CD4-positive, alpha-beta memory T cell (primary cell): ENCODE measurements at places on chromosomes 5 and 9. TPM values are rescaled to one million over a fixed set of nuclear protein-coding genes. Genes with fewer than 3 reads are reported as not detected.

GRCh38 chr5:108983461-108984092 lies 235.9 kb downstream of the FER start:
- DNase-seq: no peak

DNA sequence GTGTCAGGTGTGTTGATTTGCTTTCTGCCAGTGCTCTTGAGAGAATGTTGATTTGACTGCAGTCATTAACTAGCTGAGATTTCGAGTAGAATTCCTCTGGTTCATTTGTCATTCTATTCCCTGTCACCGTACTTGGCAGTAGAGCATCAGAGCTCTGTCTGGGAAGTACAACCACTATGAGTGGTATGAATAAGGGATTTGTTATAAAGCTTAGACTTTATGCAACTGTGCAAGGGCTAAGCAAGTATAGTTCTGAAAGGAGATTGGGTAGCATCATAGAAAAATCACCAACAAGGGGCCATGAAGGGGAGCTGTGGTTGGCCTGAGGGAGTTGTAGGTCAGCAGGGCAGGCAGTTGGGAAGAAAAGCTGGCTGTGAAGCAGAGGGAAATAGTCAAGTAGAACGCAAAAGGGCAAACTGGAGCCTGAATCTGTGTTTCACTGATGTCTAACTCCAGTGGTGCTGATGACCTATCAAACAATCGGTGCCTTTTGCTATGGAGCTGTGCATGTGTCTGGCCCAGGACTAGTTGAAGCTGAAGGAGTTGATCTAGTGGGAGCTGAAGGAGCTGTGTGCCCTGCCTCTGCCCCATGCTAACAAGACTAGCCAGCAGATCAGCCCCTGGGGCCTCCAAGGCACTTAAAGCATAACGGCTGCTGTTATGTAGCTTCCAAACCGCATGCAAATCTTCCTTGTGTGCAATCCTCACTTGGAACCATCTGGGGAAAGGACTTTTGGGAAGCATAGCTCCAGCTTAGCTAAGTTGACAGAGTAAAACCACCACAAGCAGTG lies 110.0 kb downstream of the SLC28A3 start:
- no peak for DNase-seq

GRCh38 chr5:6264394-6264793 lies 114.0 kb downstream of the MED10 start:
- DNase-seq: no peak

DNA sequence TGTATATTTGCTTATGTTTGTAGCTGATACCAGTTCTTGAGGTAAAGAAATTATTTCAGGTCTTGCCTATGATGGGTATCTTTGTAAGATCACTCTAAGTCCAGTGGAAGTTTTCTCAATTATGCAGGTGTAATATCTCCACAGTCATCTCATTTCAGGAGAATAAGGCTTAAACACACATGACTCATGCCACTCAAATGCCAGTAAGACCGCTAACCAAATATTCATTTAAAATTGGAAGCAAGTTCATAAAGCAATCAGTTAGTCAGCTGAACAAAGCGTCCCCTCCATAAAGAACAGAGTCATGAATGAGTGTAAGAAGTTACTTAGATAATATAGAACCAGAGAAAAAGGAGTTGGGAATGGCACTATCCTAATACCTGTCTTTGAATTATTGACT lies 248.7 kb downstream of the LURAP1L start:
- DNase-seq: no peak

DNA sequence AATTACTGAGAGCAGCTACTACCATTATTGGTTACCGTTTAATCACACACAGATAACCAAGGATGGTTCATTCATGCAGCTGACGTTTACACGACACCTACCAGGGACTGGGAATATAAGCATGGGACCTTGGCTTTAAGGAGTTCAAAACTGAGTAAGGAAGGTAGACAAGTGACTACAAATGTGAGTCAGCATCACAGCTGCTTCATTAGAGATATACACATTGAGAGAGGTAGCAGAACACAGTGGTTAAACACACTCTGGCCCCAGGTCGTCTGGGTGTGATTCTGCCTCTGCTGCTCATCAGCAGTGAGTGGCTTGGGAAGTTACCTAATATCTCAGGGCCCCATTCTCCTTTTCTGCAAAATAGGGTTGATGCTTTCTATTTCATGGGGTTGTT lies 268.6 kb downstream of the NR3C1 start:
- no peak for DNase-seq

DNA sequence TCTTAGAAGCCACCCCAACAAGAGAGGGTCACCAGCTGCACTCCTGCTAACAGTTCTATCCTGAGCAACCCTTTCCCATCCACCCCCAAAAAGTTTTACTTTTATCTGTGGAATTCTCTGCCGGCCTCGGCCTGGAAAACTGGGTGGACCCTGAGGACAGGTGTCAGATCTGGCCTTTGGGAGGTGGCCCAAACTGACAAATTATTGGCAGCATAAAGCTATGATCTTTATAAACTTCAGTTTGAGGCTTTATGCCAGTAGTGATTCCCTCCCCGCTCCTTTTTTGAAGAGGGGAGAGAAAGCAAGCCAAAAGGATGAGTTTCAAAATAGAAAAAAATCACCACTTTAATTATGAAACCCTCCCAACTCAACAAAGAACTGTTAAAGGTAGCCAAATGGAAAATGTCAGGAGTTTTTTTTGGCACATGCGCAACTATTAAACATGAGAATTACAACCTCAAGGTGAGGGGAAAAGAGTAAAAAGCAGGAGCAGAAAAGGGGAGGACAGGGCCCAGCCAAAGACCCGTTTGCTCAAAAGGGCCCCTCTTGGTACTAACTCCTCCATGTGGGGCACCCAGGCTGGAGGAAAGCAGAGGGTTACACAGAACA lies 49.4 kb downstream of the FBXW11 start:
- no peak for DNase-seq

The FOXD4L4 gene
- 0.69 TPM for total RNA-seq

The NRARP gene
- total RNA-seq: 0.25 TPM

The SLC36A3 gene
- total RNA-seq: not detected

The C9orf153 gene
- total RNA-seq: 0.87 TPM

The MYOZ3 gene
- not detected for total RNA-seq

The PCDHGC3 gene
- total RNA-seq: 0.17 TPM
